ENCODE measurements at places on chromosomes 2 and 18. TPM values are rescaled to one million over a fixed set of nuclear protein-coding genes. Genes with fewer than 3 reads are reported as not detected.

DNA sequence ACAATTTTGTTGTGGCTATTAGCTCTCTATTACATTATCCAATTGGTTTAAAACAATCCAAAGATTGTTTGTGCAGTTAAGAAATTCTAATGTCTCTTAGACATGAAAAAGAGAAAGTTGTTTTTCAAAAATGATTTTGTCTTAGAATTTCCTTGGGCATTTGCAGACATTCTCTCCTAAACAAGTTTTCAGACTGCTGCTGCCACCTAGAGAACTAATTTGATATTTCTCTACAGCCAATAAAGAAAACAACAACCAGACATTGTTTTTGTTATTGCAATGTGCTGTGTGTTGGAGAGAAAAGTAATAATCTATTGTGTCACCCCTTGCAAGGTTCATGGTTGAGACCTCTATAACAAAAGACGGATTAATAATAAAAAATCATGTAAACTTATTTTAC, 119.0 kb upstream of the SYT4 start:
- no peak for DNase-seq
- H3K27me3 ChIP-seq = no peaks in the 10 kb centered on the region
- H3K27ac ChIP-seq = no peak overlapping the region
- H3K4me1 ChIP-seq = no peaks in the 10 kb centered on the region
- H3K4me3 ChIP-seq = no peak overlapping the region

DNA sequence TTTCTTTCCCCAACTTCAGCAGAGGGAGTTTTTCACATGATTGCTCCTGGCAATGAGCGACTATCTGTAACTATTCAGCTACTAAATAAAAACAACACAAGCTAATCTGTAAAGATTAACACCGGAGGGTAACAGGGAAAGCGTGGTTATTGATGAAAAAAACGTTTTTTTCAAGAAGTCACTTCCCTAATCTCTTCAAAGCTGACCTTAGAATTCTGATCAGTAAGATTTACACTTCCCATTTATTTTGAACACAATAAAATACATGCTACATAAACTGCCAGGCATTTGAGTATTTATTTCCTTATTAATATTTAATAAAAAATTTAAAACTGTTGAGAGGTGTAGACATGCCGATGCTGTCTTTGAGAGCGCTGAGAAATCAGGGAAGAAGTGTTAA, 207.4 kb upstream of the HDAC4 start:
- DNase-seq = no peak
- H3K36me3 ChIP-seq = no peaks in the 10 kb centered on the region
- H3K27me3 ChIP-seq = peaks cover 44% of the 10 kb centered on the region
- H3K27ac ChIP-seq = no peak overlapping the region

DNA sequence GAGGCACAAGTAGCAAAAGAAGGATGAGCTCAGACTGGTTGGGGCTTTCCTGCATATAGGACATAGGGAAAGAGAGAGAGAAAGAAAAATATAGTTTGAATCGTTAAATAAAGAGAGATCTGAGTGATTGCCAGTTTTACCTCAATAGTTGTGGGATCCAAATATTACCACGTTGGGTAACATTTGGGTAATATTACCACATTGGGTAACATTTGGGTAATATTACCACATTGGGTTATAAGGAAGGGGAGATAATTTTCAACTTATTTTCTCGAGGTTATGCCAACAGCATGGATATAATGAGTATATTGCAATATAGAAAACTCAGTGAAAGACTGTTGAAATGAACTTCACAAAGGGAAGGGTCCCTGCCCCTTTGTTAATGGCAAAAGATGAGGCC, 20.7 kb downstream of the SP140 start:
- DNase-seq = no peak
- no peaks in the 10 kb centered on the region for H3K4me1 ChIP-seq
- peaks cover 4% of the 10 kb centered on the region for H3K36me3 ChIP-seq
- H3K27me3 ChIP-seq = no peaks in the 10 kb centered on the region

DNA sequence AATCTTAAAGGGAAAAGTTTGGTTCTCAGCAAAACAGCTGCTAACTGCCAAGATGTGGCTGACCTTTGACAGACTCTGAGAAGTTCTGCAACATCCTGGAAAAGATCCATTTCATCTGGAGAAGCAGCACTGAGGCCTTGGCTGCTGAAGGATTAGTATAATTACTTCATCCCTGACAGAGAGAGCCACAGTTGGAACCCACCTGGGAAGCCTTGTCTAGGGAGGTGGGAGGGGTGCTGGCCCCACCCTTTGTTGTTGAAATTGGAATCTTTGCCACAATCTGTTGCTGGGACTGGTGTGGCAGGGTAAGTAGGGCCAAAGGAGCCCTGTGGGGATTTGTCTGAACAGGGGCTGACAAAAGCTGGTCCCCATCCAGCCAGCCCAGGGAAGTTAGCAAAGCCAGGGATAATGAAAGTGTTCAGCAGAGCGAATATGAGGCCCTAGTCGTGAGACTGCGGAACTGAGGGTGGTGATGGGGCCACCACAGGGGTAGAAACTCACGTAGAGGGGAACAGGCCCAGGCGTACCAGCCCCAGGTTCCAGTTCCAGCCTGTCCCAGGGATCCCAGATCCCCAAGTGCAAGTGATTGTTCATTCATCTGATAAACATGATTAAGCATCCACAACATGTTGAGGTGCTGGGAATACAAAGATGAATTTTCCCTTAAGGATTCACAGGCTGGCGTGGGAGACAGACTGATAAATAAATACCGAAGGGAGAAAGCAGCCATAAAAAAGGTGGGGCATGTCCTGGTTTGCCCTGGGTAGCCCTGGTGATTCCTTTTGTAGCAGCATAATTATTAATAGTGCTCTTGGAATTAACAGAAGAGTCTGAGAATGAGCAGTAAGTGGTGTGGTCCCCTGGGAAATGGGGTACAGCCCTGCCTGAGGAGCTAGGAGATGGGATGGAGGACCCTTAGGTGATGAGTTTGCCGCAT, 60.0 kb downstream of the MYO1B start:
- no peak overlapping the region for H3K27ac ChIP-seq
- H3K27me3 ChIP-seq = no peaks in the 10 kb centered on the region
- H3K4me3 ChIP-seq = no peak overlapping the region
- DNase-seq = no peak

DNA sequence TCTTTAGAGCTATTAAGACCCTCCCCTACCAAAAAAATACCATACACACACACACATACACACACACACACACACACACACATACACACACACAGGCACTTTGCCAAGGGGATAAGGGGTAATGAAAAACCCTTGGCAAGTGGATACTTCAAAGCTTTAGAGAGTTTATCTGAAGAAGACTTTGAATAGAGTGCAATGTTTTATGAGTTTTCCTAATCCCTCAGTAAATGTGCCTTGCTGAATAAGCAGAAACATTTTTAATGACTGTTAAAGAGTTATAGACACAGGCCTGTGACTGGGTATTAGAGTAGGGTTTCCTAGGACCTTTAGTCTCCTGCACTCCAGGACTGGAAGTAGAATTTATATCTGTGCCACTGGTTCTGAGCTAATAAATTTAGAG, 75.5 kb upstream of the CTAGE1 start:
- H3K27ac ChIP-seq = no peak overlapping the region
- no peaks in the 10 kb centered on the region for H3K27me3 ChIP-seq
- DNase-seq = no peak
- peaks cover 18% of the 10 kb centered on the region for H3K4me1 ChIP-seq

GRCh38 chr2:85534881-85535280, 4.1 kb upstream of the MAT2A start:
- no peak overlapping the region for H3K4me3 ChIP-seq
- no peak for DNase-seq
- H3K27ac ChIP-seq = no peak overlapping the region

DNA sequence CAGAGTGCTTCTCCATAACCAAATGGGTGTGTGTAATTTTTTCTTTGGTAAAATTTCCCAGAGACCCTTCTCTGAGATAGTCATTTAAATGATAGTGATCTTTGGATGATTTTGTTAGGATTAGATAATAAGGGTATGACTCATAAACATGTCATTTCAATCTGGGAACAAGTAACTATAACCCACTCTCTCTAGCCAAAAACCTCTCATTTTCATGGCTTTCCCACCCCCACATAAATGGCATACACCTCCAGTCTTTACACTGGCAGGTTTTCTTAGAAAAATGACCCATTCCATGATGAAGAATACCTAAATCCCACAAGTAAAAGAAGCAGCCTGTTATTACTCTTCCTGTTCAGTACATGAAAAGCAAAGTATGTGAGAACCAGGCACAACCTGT, 572.0 kb upstream of the ZEB2 start:
- no peak overlapping the region for H3K27ac ChIP-seq
- no peak for DNase-seq
- H3K4me1 ChIP-seq = no peaks in the 10 kb centered on the region

- no peaks in the 10 kb centered on the region for H3K27me3 ChIP-seq
- peaks cover 12% of the 10 kb centered on the region for H3K4me1 ChIP-seq
- peaks cover 30% of the 10 kb centered on the region for H3K36me3 ChIP-seq
- peak overlapping the region; percentile 87 for H3K4me3 ChIP-seq
- peak overlapping the region; percentile 81 for H3K27ac ChIP-seq
Measured at GRCh38 chr18:35971661-35972196, 750 bp upstream of the RMP24 start.

DNA sequence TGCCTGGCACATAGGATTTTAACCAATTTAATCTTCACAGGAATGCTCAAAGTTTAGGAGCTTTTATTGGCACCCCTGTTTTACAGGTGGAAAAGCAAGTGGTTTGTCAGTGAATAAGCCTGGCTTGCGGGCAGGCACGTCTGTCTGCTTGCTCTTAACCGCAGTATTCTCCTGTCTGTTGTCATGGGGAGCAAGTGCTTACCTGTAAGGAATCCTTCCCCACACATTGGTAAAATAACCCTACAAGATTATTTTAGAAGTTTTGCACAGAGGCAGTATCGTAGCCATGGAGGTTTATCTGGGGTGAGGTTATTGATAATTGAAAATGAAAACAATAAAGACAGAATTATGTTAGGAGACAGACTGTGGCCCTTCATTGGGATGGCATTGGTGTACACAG, 174.9 kb downstream of the AGAP1 start:
- H3K4me1 ChIP-seq = peaks cover 39% of the 10 kb centered on the region
- H3K27me3 ChIP-seq = no peaks in the 10 kb centered on the region
- no peak overlapping the region for H3K27ac ChIP-seq
- DNase-seq = no peak
- peak overlapping the region; percentile 85 for H3K4me3 ChIP-seq
- peaks cover 26% of the 10 kb centered on the region for H3K36me3 ChIP-seq

DNA sequence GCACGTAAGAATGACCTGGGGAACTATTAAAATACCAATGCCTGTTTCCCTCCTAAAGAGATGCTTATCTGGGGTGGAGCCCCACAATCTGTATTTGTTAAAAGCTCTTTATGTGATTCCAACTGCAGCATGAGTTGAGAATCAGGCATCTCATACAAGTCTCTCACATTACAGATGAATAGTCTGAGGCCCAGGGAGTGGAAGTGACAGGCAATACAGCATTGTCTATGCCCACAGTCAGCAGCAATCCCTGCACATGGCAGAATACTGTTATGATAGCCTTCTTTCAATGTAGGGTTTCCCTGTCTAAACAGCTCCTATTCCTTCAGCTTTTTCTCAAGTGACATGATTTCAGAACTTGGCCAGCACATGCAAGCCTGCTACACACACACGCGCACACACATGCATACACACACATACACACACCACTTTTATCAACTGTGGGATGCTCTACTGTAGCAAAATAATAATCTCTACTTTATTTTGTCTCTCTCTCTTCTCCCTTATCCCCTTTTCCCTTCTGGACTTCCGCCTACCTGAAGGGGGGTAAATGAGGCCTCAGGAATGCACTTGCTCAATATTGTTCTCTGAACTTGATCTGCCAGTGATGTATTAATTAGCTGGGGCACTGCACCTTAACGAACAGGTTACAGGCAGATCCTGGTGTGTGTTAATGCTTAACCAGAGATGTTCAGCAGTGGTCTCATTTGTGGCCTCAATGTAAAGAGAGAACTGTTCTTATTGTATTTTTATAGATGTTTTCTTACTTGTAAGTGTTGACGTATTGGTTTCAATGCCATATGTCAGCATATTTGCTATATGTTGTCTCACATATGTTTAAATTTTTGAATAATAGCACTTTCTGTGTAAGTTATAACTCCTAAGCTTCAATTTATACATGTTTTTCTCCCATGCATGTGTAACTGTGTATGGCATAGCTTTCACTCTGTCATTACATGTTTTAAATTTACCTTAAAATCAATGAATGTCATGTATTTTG, 116.0 kb downstream of the SETBP1 start:
- peaks cover 30% of the 10 kb centered on the region for H3K4me1 ChIP-seq
- peak; percentile 65 for DNase-seq
- H3K27ac ChIP-seq = peak overlapping the region; percentile 40
- no peaks in the 10 kb centered on the region for H3K27me3 ChIP-seq
- no peaks in the 10 kb centered on the region for H3K36me3 ChIP-seq
- H3K4me3 ChIP-seq = no peak overlapping the region

GRCh38 chr2:173545364-173545763, 190.7 kb downstream of the CDCA7 start:
- H3K4me3 ChIP-seq = peak overlapping the region; percentile 54
- no peaks in the 10 kb centered on the region for H3K27me3 ChIP-seq
- peak overlapping the region; percentile 84 for H3K27ac ChIP-seq
- H3K4me1 ChIP-seq = peaks cover 46% of the 10 kb centered on the region

GRCh38 chr2:145230546-145230945, 710.6 kb upstream of the ZEB2 start:
- H3K36me3 ChIP-seq = no peaks in the 10 kb centered on the region
- no peak for DNase-seq
- no peak overlapping the region for H3K27ac ChIP-seq

DNA sequence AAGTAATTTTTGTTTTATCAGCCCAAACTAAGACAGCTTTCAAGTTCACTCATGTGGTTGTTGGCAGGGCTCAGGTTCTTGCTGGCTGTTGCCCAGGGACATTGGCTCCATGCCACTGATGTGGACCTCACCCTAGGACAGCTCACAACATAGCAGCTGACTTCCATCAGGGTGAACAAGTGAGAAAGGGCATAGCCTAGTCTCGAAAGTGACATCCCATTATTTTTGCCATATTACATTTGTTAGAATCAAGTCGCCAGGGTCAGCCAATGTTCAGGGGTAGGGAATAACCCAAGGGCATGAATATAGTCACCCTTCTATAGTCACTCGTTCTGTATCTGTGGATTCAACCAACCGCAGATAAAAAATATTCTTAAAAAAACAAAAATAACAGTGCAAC, 10.7 kb upstream of the CWC22 start:
- H3K36me3 ChIP-seq = peaks cover 5% of the 10 kb centered on the region
- no peak for DNase-seq
- H3K4me1 ChIP-seq = no peaks in the 10 kb centered on the region
- H3K4me3 ChIP-seq = no peak overlapping the region
- no peak overlapping the region for H3K27ac ChIP-seq
- H3K27me3 ChIP-seq = no peaks in the 10 kb centered on the region

AKAIN1 gene
- total RNA-seq = not detected

PROKR1 gene
- total RNA-seq = not detected

CD207 gene
- total RNA-seq = not detected

SLC38A11 gene
- 0.57 TPM for total RNA-seq

ACMSD gene
- not detected for total RNA-seq

ZNF804A gene
- total RNA-seq = 0.09 TPM

CNDP1 gene
- not detected for total RNA-seq

HOXD10 gene
- total RNA-seq = not detected

TCF23 gene
- total RNA-seq = not detected

INHA gene
- 0.80 TPM for total RNA-seq

B3GNT7 gene
- total RNA-seq = 14.4 TPM

TSGA10 gene
- total RNA-seq = 16.1 TPM

Measured in Calu3 (cell line).